T follicular helper cell (primary cell): ENCODE measurements at places on chromosomes 6 and 20.

DNA sequence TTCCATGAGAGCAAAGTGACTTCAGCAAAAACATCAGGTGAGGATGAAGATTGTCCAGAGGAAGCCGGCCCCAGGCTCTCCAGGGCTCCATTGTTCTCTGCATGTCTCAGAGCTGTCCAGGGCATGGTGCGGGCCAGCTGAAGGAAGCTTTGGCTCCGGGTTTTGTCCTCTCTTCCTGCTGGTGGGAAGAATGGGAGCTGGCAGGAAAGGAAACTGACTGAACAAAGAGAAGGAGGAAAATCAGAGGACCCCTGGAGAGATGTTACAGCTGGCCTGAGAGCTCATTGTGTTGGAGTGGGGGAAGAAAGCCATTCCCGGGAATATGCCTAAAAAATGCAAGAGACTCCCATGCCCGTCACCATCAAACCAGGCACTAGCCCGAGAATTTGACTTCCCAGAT lies 27.1 kb downstream of the PRND start:
- no peak for DNase-seq

- DNase-seq: no peak
Measured at GRCh38 chr20:37540001-37540400, 12.3 kb upstream of the BLCAP start.

- DNase-seq: no peak
Measured at GRCh38 chr6:18242062-18242851, 22.1 kb downstream of the DEK start.

- no peak for DNase-seq
Measured at GRCh38 chr6:121274666-121275295, 59.5 kb downstream of the TBC1D32 start.

DNA sequence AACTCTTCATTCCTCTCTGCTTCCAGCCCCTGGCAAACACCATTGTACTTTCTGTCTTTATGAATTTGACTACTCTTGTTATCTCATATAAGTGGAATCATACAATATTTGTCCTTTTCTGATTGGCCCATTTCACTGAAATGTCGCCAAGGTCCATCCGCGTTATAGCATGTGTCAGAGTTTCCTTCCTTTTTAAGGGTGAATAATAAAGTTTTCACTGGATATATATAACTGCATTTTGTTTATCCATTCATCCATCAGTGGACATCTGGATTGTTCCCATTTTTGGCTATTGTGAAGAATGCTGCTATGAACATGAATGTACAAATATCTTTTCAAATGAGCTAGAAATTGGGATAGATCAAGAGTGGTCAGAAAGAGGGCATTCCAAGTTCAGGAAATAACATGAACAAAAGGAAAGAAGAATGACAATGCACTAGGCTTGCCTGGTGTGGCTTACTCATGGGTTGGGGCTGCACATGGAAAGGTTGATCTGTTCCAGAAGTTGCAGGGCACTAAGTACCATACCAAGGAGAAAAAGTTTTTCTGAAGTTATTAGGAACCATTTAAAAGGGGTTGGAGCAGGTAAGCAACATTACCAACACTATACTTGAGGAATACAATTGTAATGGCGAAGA lies 10.0 kb upstream of the L3MBTL3 start:
- no peak for DNase-seq
